ENCODE measurements at places on chromosomes 13 and 19. TPM values are rescaled to one million over a fixed set of nuclear protein-coding genes. Genes with fewer than 3 reads are reported as not detected.

DNA sequence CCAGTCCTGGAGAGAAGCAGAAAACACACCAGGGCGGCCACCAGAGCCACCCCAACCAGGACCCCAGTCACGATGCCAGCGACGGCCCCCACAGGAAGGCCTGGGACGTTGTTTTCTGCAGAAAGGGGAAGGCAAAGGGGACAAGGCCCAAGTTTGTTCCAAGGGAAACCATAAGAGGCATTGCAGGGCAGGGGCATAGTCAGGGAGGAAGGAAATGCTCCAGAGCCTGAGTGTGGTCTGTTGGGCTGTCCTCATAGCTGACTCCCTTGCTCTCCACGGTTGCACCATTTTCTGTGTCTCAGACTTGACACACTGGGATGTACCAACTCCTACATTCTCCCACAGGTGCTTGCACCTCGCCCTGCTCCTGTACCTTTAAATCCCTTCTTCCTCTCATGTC, 5.2 kb downstream of the CEACAM4 start:
- no peak for DNase-seq
- no peaks in the 10 kb centered on the region for H3K27me3 ChIP-seq
- no peaks in the 10 kb centered on the region for H3K36me3 ChIP-seq
- H3K4me3 ChIP-seq: no peak overlapping the region

DNA sequence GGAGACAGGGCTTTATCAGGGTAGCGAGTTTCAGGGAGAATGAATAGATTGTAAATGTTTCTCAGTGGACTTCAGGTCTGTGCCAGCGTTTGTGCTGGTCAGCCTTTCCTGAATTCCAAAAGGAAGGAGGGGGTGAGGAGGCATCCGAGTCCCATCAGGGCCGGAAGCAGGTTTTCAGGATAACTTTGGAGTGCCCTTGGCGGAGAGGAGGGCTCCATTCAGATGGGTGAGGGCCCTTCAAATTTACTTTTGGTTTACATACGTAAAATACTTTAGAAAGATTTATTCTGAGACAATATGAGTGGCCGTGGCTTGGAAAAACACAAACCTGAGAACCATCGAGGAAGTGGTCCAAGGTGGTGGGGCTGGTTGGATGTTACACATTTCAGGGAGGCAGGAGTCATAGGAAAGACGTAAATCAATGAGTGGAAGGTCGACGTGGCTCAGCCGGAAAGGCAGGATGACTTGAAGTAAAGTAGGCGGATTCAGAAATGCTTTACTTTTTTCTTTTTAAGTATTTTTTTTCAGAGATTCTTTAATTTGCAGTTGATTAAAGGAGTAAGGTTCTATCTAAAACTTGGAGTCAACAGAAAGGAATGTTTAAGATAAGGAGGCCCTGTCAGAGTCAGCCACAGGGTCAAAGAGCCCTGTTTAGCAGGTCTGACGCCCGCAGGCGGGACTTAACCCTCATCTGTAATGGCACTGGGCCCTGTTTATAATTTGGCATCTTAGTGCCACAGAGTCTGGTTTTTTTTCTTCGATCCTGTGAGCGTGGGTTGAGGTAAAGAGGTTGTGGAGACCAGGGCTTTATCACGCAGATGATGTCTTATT, 32.8 kb downstream of the ATP11A start:
- H3K4me1 ChIP-seq: no peaks in the 10 kb centered on the region
- DNase-seq: peak; percentile 96
- H3K27me3 ChIP-seq: no peaks in the 10 kb centered on the region
- H3K4me3 ChIP-seq: no peak overlapping the region
- H3K27ac ChIP-seq: peak overlapping the region; percentile 74

- DNase-seq: peak; percentile 47
- H3K27ac ChIP-seq: no peak overlapping the region
- H3K36me3 ChIP-seq: no peaks in the 10 kb centered on the region
- H3K27me3 ChIP-seq: no peaks in the 10 kb centered on the region
- H3K4me1 ChIP-seq: no peaks in the 10 kb centered on the region
Measured at GRCh38 chr13:40665126-40666044, 1.1 kb downstream of the FOXO1 start.

Gene THAP8
- total RNA-seq: 3.6 TPM
